Activated naive CD4-positive, alpha-beta T cell treated with anti-CD3 and anti-CD28 coated beads, Interleukin-2, amount 50 U/mL, for 72 hours (primary cell): ENCODE measurements at places on chromosomes 3 and 15.

GRCh38 chr3:116394365-116394764 lies 50.9 kb downstream of the LSAMP start:
- DNase-seq: no peak

- no peak for DNase-seq
Measured at GRCh38 chr3:55615694-55616295, 128.7 kb upstream of the WNT5A start.

GRCh38 chr3:37580237-37580636 lies 281.4 kb upstream of the CTDSPL start:
- no peak for DNase-seq

- DNase-seq: no peak
Measured at GRCh38 chr3:53834429-53835095, 11.7 kb downstream of the CHDH start.

- no peak for DNase-seq
Measured at GRCh38 chr15:61057376-61057775, 171.7 kb downstream of the RORA start.

DNA sequence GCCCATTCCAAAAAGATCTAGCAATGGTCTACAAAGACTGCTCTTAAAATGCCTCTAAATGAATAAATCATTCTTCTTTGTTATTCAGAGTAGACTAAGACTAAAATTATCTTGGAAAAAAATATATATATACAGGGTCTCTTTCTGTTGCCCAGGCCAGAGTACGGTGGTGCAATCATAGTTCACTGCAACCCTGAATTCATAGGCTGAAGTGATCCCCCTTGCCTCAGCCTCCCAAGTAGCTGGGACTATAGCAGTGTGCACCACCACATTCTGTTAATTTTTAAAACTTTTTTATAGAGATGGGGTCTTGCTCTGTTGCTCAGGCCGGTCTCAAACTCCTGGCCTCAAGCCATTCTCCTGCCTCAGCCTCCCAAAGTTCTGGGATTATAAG lies 18.7 kb downstream of the WWTR1 start:
- no peak for DNase-seq

DNA sequence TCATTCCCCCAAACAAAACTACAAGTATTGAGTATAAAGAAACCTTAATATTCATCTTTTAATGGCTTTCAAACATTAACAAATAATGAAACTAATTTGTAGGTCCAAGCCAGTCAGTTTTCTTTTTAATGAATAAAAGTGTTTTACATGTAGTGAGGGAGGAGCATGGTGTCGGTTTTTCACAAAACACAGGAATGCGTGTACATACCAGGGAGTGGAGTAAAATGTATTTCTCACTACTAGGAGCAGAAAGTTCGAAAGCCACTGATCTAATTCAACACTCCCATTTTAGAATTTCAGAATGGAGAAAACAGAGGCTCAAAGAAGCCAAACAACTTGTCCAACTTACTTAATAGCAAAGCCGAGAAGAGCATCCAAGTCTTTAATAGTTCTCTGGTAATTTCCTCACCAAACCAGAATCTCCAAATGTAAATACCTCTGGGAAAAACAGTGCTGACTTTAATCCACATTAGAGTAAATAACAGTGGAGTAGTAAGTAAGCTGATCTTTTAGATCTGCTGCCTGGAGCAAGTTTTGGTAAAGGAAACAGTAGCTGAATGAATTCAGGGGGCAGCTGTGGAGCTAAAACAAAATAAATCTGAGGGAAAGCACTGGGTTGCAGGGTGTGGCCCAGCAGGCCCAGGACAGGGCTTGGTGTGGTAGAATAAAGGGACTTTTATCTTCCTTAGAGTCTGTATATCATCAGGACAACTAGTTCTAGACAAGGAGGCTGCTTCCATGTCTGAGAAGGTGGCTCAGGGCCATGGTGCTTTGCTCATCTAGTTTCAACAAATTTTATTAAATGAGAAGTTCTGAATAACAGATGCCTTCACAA lies 7.9 kb downstream of the ANP32A start:
- no peak for DNase-seq

- no peak for DNase-seq
Measured at GRCh38 chr15:69304182-69304545, 5.5 kb downstream of the PAQR5 start.

GRCh38 chr3:14275962-14276909 lies 97.6 kb downstream of the LSM3 start:
- DNase-seq: no peak

- peak; percentile 38 for DNase-seq
Measured at GRCh38 chr15:42137461-42138261, 18.8 kb downstream of the PLA2G4F start.
